Stimulated activated CD8-positive, alpha-beta memory T cell treated with anti-CD3 and anti-CD28 coated beads, Interleukin-4, amount 100 ng/mL, for 4 hours (primary cell): ENCODE measurements at places on chromosomes 16 and 17.

DNA sequence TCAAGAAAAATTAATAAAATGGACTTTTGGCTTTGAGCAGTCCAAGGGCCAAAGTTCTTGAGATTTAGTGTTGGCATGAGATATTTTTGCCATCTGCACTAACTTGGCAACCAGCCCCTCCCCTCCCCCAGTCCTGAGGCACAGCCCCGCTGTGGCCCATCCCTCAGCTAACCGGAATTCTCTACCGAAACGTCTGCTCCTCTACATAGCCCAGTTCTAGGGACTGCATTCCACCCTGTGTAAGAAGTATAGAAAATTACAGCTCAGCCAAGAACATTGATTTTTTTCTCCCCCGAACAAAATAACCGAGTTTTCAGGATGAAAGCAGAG, 97.5 kb downstream of the AMFR start:
- DNase-seq, result no peak

DNA sequence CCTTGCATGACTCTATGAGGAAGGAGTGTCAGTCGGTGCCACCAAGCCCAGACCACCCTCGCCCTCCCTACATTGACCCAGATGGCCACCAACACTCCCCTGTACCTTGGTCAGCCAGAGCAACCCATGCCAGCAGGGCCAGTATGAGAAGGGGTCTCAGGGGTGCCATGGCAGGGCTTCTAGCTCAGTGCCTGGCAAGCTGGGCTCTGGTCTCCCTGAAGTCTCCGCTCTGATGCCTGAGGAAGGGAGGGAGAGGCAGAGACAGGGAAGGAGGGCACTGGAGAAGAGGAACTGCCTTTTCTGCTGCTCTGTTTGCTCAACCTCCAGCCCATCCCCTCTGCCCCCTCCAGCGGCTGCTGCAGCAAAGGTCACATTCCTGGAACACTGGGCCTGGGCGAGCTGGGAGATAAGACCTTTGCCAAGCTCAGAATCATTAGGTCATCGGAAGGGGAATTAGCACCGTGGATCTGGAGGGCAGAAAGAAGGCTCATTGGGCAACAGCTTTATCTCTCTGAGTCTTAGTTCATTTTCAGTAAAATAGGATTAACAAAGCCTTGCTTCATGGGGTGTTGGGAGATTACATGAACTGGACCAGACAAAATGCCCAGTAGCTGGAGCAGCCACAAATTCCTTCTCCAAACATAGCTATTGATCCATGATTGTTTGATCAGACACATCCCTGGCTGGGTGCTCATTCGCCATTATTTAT, at the start of gene VTN:
Gene VTN, minus strand, starts transcription at position 273 of the 709 bp plus-strand sequence. Its CDS starts 104 bp downstream, at position 169.
- no peak for DNase-seq

DNA sequence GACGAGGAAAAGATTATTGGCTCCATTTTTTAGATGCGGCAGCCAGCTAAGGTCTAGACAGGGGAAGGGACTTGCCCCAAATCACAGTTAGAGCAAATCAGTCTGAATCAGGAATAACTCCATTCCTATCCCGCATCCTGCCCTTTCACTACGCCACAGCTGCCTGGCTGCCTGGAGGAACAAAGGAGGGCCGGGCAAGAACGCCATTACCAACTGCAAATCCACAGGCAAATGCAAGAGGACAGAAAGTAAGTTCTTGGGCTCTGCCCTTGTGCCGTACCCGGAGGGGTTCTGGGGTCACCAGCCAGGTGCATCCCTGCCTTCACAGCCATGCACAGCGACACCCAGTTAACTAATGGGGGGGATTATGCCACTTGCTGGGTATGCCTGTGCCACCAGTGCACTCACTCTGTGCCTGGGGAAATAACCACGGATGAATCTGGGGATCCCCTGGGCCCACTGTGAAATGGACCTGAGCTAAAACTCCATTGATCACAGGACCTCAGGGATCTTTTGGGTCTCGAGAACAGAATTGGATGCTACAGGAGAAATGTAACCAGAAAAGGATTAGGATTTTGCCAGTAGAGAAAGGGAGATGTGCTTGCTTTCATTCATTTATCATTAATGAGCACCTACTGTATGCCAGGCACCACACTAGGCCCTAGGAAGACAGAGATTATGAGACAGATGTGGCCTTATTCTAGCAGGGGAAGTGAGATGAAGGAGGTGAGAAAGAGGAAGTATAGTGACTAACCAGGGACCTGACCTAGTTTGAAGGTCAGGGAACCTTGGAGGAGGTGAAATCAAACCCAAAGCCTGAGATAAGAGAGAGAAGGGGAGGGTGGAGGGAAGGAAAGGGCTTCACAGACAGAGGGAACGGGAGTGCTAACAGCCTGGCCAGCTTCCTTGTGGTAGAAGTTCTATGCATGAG, 17.7 kb downstream of the BCL7C start:
- no peak for DNase-seq

- no peak for DNase-seq
Measured at GRCh38 chr16:83083361-83083760, 456.6 kb downstream of the CDH13 start.

GRCh38 chr17:55434721-55435120, 13.1 kb upstream of the MMD start:
- DNase-seq, result no peak

- no peak for DNase-seq
Measured at GRCh38 chr16:49839017-49839825, 16.7 kb downstream of the ZNF423 start.

DNA sequence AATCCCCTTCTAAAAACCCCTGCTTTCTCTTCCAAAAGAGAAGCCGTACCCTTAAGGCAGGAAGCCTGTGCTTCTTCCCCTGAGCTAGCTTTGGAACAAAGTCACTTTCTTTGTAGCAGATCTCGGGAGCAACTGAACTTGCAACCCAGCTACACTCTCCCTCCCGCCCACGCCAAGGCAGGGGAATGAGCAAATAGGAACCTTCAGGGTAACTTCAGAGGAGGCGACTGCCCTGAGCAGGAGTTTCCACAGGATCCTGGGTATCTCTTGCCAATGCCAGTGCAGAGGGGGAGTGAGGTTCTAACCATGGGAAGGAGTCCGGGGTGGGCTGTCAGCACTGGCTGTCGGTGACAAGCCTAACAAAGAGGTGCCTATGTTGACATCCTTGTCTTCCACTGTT, 5.9 kb upstream of the PIRT start:
- no peak for DNase-seq

DNA sequence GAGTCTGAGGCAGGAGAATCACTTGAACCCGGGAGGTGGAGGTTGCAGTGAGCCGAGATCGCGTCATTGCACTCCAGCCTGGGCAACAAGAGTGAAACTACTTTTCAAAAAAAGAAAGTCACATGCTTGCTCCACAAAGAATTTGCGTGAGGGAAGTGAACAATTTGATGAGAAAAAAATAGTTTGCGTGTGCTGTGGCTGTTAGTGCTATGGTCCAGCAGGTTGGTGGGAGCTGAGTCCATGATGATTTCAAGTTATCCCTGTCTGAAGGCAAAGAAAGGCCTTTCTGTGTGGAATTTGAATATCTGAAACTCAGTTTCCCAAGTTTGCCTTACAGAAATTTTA, 21.0 kb downstream of the PRCD start:
- DNase-seq, result no peak

- no peak for DNase-seq
Measured at GRCh38 chr17:351875-352420, 659 bp downstream of the RPH3AL start.

GRCh38 chr16:54590836-54591235, 304.2 kb upstream of the IRX3 start:
- no peak for DNase-seq

- DNase-seq, result no peak
Measured at GRCh38 chr17:67164302-67164701, 80.7 kb downstream of the HELZ start.

- DNase-seq, result no peak
Measured at GRCh38 chr17:67016039-67016762, 28.2 kb upstream of the CACNG1 start.

GRCh38 chr16:85329059-85329812, 217.0 kb upstream of the CIBAR2 start:
- no peak for DNase-seq

DNA sequence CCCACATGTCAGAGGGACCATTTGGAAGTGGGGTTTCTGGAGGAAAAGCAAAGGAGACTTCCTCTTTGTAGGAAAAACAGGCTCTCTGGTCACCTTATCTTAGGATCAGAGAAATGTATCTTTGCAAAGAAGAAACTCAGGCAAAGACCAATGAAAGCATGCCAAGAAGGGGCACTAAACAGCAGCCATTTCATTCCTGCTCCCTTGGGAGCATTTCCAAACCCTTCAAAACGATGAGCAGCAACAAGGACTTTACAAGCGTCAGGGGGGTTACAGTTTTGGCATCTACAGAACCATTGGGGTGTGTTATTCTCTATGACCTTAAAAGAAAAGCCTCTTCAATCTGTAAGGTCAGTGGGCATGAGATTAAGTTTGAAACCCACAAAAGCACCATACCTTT, 122.8 kb downstream of the SMG6 start:
- DNase-seq, result no peak

- no peak for DNase-seq
Measured at GRCh38 chr16:72990571-72990970, 57.4 kb downstream of the ZFHX3 start.

- no peak for DNase-seq
Measured at GRCh38 chr16:84245956-84246678, 6.3 kb upstream of the KCNG4 start.

DNA sequence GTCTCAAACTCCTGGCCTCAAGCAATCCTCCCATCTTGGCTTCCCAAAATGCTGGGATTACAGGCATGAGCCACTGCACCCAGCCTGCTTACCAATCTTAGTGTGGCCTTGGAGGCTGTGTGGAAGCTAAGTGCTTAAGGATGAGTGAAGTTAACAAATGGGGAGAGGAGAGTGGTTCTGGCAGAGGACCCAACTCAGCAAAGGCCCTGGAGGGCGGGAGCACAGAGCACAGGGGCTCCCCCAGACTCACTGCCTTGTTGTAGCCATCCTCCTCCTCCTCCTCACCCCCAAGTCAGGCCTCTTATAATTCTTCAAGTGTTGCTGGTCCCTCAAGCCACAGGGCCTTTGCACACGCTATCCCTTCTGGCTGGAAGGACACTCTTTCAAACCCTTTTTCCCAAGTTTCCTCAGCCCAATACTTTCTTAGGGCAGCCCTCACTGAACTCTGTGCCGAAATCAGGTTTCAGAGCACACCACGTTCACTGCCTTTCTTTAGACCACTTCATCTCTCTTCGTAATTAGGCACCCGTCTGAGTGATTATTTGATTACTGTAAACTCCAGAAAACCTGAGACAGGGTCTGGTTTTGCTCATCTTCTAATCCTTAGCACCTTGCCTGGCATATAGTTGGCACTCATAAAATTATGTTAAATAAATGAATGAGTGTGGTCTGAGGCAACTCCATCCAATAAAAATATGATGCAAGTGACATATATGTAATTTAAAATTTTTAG, 23.4 kb downstream of the NGFR start:
- no peak for DNase-seq

GRCh38 chr17:81282141-81282540, 13.0 kb downstream of the SLC38A10 start:
- DNase-seq, result no peak

DNA sequence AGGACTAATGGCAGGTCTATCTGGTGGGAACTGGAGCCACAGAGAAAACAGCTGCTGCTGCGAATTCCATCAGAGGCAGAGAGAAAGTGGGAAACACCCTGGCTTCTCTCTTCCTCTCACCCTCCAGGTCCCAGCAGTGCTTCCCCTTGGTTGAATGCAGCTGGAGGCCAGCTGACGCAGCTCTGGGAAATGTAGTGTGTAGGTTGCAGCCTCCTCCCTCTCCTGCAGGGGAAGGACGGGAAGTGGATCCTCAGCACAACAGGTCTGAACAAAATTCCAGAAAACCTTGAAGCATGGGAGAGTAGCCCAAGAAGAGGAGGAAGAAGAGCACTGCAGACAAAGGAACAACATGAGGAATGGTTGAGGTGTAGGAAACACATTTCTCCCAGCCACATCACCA, 67.8 kb upstream of the MMP2 start:
- no peak for DNase-seq

DNA sequence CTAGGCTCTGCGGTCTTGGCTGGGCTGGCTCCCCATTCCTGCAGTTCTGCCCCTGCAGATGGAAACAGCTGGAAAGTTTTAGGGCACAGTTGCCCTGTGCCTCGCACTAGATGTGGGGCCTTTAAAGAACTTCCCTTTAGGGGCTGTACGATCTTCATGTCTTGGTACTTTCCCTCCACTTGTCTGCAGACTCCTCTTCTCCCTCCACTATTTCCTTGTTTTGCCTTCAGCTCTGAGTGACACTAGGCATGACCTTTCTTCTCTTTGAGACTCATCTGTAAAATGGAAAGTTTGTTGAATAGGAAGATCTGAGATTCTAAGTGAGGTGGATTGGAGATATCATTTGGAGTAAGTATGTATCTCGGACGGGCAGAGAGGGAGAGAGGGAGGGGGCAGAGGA, 6.3 kb upstream of the TAC4 start:
- no peak for DNase-seq

- DNase-seq, result no peak
Measured at GRCh38 chr17:72306037-72306436, 185.2 kb downstream of the SOX9 start.

GRCh38 chr17:49021095-49021767, 24.0 kb downstream of the IGF2BP1 start:
- DNase-seq, result no peak

GRCh38 chr17:7307686-7308624, 527 bp downstream of the EIF5A start:
- peak; percentile 22 for DNase-seq

DNA sequence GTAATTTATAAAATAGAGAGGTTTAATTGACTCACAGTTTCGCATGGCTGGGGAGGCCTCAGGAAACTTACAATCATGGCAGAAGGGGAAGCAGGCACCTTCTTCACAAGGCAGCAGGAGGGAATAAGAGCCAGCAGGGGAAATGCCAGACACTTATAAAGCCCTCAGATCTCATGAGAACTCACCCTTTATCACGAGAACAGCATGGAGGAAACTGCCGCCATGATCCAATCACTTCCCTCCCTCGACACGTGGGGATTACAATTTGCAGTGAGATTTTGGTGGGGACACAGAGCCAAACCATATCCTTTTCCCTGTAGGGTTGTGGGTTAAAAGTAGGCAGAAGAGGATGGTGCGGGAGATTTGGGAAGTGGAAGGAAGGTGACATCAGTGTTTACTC, 101.4 kb downstream of the BMERB1 start:
- DNase-seq, result no peak

- DNase-seq, result no peak
Measured at GRCh38 chr17:75205793-75206163, 299 bp downstream of the NUP85 start.

GRCh38 chr16:54297154-54297553, 10.6 kb upstream of the IRX3 start:
- DNase-seq, result no peak
